NCI-H748 treated with DMSO at 0.1 percent for 48 hours (cell line): ENCODE measurements at places on chromosomes 5 and 9.

- no peak for DNase-seq
Measured at GRCh38 chr5:56206126-56206910, 26.8 kb downstream of the ANKRD55 start.

DNA sequence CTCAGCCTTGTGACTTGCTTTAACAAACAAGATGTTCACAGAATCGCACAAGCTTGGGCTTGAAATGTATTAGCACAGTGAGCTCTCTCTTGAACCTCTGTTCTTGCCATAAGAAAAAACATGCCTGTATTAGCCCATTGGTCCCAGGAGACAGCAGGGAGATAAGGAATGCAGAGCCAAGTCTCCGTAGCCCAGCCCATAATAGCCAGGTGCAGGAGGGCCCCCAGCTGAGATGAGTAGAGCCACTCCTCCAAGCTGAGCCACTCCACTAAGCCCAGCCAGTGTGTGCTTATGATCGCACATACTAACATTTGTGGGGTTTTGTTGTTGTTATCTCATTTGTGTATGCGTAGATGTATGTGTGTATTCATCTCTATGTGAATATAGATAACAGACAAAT is 21.6 kb upstream of the SVEP1 start:
- no peak for DNase-seq

GRCh38 chr5:17087035-17087434 is 130.4 kb upstream of the BASP1 start:
- DNase-seq = no peak

- no peak for DNase-seq
Measured at GRCh38 chr5:111829701-111830100, 72.7 kb upstream of the NREP start.

DNA sequence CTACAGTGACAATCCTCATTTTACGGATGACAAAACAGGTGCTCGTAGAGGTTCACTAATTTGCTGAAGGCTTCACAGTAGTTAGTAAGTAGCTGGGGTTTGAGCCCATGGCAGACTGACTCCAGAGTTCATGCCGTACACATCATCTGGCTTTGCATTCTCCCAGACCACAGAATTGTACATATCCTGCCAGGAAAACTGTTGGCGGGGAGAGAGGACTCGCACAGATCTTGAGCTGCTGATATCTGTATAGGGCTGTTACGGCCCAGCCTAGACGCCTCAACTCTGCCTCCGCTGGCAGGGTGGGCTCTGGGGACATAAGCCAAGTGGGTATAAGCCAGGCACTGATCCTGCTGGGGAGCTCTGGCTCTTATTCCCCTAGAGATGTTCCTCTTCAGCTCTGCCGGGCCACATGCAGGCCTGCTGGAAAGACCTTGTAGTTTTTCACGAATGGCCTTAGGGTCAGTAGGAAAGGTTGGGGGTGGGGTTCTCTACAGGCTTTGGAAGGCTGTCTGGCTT is 16.3 kb downstream of the LARP1 start:
- DNase-seq = no peak

DNA sequence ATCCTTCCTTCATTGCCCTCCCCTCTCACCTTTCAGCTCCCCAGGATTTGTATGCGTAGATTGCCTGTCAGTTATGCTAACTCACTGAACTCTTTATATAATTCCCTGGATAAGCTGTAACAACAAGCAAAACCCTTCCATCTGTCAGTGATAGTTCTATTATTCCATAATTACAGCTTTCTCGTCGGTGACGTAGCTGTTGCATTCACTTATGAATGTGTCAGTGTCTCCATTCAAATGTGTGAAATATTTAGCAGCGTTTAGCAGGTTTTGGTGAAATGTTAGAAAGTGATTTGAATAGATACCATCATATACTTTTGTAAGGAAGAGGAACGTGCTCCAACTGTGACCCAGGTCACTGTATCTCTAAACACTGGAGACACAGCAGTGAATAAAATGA is 45.2 kb downstream of the PIP5K1B start:
- DNase-seq = peak; percentile 17

DNA sequence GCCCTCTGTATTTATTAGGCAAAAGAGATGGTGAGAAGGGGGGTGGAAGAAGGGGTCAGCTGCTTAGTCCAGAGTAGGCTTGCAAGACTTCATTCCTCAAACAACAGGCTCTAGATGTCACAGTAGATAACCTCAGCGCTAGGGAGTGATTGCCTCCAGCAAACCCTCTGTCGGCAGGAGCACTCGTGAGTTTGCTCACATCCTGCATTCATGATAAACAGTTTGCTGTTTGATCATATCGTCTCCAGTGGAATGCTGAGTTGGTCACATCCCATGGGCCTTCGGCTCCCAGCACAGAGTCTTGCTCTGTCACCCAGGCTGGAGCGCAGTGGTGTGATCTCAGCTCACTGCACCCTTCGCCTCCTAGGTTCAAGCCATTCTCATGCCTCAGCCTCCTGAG is 3.6 kb downstream of the TTC23L start:
- no peak for DNase-seq

DNA sequence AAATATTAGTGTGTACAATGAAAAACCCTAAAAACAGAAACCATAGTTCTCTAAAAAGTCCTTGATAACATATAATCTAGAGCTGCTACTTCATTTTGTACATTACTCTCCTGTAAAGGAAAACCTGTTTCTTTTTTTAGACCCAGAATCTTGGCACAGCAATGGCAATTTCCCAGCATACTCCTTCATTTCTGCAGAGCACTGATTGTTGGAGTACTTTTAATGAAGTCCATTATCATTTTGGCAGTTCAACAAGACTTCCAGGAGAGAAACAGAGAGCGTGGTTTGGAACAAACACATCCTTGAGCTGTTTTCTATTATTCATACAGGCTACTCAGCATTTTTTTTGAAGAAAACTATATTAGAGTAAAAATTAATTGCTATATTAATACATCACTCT is 22.7 kb upstream of the MROH2B start:
- DNase-seq = no peak

DNA sequence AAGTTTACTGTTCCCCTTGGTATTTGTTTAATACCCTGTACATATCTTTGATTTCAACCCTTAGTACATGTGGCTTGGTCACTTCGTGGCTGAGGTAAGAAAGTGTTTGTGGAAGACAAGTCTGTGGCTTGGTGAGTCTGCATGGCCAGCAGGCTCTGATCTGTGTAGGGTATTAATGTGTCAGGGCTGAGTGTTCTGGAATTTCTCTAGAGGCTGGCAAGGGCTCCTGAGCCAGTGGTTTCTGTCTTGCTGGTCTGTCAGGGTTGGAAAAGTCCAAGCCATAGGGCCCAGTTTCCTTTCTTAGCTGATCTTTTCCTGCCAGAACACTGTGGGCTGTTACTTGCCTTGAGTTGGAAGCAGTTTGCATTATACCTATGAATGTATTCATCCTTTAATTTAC is 48.0 kb upstream of the FBXL7 start:
- DNase-seq = no peak

DNA sequence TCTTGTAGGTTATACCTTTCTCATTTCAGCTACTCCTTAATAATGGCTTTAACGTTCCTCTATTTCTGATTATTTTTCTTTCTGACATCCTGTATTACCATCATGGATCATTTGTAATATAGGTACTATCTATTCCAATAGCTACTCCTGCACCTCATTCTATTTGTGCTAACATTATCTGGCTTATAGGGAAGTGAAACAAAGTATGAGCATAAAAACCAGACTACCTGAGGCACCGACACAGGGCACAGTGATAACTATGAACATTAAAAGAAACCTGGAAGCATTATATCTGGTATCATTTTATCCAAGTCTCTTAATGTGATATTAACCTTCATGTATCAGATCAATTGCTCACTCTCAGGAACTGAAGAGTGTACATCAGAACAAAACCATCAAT is 407.3 kb downstream of the DMRT2 start:
- no peak for DNase-seq

- no peak for DNase-seq
Measured at GRCh38 chr5:150141544-150142184, 14.0 kb downstream of the PDGFRB start.

DNA sequence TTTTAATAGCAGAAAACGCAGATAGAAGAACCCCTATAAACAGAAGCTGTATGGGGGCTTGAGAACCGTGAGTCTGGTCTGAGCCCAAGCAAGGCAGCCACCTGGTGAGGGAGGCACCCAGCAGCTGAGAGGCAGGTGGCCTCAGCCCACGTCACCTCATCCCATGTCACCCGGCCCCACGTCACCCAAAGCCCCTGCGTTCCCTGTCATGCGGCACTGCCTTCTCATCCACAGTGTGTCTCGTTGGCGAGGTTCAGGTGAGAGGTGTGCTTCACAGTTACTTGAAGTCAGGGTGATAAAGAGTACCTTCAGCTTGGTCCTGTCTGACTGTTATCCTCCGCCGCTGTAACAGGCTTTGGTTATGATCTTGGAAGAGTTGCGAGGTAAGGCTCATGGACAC is 80.6 kb upstream of the IRX4 start:
- no peak for DNase-seq

GRCh38 chr9:116558818-116559540 is 128.1 kb upstream of the TRIM32 start:
- DNase-seq = no peak

DNA sequence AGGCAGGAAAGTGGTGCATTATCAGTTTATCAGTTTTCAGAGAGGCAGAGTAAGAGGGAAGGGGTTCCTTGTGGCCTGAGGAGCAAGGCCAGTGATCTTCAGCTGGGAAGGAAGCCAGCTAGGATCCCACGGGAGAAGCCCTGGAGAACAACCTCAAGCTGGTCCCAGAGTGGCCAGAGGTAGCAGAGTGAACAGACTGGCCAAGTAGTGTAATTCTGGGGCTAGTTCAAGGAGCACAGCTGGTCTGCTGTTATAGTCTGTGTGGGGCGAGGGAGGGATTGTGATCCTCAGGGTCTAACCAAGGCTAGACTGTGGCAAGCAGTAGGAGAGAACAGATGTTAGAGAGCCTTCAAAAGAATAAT is 164.6 kb downstream of the CARTPT start:
- no peak for DNase-seq

- DNase-seq = no peak
Measured at GRCh38 chr5:108367679-108368334, 14.1 kb downstream of the FBXL17 start.

DNA sequence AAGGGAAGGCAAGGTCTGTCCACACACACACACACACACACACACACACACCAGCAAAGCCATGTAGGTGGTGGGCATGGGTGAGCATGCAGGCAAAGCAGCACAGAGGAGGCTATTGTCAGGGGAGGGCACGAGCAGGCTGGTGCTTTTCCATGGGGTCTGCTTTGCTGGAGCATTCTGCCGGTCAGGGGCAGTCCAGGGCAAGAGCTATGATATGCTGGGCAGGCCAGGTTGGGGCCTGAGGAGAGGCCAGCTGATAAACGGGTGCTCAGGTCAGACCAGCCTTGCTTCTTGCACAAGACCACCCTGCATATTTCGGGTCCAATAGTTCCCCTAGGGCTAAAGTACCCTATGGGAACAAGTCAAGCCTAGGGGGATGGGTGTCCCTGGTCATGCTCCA is 253.9 kb upstream of the DMAC1 start:
- DNase-seq = no peak

DNA sequence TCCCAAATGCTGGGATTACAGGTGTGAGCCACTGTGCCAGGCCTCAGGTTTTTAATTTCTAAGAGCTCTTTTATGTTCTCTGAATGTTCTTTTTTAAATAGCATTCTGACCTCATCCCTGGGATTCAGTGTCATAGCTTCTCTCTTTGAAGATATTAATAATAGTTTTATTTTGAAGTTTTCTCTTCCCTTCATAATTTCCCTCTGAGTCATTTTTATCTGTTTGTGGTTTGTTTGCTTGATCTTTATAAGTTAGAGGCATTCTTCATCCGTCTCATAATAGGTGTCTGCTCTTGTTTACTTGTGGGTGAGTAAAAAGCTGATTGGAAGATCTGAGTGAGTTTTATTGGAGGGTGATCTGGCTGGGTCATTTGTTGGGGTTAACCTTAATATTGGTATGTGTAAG is 12.5 kb upstream of the MAMDC2 start:
- DNase-seq = no peak

- DNase-seq = no peak
Measured at GRCh38 chr5:96714450-96714849, 52.3 kb downstream of the CAST start.

GRCh38 chr5:8691221-8691620 is 822.3 kb downstream of the MTRR start:
- DNase-seq = no peak

- DNase-seq = no peak
Measured at GRCh38 chr9:97863314-97863713, 10.3 kb downstream of the FOXE1 start.

- DNase-seq = no peak
Measured at GRCh38 chr5:32443145-32443540, 1.4 kb downstream of the ZFR start.

DNA sequence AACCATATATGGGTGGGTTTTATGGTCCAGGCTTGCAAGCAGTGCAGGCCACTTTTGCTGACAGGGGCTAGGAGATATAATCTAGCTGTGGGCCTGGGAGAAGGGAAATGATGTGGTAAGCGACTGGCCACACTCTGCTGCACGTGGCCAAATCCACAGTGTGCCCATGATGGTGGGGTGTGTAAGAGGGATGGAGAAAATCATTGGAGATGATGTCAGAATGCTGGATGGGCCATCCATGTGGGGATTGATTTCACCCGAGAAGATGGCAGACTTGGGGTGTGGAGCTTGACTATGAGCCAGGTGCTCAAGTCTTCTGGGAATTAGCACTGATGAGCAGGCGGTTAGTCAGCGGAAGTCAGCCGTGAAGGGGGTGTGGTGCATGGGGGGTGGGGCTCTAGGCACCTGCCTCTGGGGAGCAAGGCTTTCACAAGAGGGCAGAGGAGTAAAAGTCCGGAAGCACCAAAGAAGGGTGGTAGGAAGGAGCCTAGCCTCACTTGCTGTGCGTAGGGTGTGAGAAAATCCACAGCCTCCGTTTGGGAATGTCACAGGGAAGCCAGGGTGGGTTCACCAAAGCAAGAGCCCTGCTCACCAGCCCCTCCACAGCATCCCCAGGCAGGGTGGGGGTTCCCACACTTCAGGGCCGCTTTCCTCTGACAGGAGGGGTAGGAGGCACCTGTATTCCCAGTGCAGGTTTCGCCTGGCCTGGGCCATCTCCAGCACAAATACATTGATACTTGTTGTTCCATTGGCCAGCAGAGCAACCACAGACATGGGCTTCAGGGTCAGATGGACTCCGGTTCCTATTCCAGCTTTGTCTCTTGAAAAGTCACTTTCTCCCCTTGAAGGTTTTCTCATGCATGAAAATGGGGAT is 44.5 kb upstream of the ANGPTL2 start:
- DNase-seq = no peak
